ENCODE measurements at places on chromosomes 13 and 19.

- DNase-seq = peak; percentile 66
Observed at GRCh38 chr19:1251330-1252220, 3.2 kb downstream of the MIDN start.

DNA sequence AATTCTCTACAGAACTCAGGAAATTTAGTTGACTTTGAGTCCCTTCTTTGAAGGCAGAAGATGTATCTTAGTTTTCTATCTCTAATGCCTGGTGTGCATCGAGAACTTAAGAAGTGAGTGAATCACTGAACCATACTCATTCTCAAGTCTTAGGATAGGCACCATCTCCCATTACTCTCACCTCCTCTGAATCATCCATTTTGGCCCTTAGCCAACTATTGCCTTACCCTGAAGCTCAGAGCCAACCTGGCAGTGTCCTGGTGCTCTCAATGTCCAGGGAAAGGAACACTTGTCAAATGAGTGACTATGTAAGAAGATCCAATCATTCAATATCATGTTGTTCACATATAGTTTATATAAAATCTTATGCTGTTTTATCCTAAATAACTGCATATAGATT, 146.6 kb downstream of the RGCC start:
- DNase-seq = no peak

- DNase-seq = no peak
Observed at GRCh38 chr13:50276550-50276949, 261.3 kb downstream of the KCNRG start.

- DNase-seq = no peak
Observed at GRCh38 chr13:35252536-35253205, 223.8 kb downstream of the MAB21L1 start.

DNA sequence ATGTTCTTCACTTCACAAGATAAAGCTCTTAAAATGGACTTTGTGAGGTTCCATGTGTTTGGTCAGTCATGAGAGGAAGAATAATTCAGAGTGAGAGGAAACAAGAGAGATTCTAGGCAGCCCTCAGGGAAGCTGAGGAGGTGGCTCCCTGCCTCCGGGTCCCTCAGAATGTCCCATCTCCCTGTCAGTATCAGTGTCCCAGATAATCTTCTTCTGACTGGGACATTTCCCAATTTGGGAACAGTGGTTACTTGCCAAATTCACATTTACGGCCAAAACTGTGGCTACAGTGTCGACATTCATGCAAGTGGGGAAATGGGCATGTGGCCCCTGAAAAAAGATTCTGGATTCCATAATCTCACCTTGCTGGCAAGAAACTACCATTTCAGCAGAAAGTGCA, 9.0 kb downstream of the ZNF417 start:
- DNase-seq = no peak

DNA sequence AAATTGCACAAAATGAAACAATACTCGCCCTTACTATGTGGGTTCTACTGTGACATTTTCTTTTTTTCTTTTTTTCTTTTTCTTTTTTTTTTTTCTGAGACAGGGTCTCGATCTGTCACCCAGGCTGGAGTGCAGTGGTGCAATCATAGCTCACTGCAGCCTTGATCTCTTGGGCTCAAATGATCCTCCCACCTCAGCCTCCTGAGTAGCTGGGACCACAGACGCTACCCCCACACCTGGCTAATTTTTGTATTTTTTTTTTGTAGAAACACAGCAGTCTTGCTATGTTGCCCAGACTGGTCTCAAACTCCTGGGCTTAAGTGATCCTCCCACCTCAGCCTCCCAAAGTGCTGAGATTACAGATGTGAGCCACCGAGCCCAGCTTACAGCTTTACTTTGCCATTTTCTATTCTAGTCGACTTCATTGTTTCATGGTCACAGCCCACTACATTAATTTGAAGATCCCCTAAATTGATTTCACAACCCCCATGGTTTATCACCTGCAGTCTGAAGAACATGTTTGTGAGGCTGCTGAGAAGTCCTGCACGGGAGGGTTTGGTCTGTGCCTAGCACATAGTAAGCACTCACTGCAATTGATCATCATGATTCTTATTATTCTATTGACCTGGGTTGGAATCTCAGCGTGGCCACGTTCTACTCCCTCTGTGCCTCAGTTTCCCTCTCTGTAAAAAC, 3.8 kb downstream of the BCL3 start:
- DNase-seq = no peak

DNA sequence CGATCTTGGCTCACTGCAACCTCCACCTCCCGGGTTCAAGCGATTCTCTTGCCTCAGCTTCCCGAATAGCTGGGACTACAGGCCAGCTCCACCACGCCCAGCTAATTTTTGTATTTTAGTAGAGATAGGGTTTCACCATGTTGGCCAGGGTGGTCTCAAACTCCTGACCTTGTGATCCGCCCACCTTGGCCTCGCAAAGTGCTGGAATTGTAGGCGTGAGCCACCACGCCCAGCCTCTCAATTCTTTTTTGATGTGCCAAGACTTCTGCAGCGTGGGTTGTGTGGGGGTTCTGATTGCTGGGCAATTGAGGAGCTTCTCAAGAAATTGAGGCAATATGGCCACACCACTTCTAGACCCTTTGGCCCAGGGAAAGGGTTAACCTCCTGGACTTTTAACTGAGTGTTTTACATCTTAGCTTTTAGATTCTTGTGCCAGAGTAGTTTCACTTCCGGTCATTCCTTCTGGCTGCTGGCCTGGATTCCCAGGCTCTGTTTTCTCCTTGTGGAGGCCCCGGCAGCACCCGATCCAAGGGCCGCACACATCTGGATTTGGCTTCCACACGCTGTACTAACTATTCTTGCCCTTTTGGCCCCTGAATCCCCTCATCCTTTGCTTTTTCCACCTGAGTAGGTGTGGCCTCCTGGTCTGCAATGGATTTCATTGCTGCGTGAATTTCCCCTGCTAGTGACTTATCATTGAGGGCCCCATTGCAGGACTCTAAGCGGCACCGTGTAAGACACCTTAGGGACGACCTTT, 14.7 kb downstream of the SMARCA4 start:
- no peak for DNase-seq

DNA sequence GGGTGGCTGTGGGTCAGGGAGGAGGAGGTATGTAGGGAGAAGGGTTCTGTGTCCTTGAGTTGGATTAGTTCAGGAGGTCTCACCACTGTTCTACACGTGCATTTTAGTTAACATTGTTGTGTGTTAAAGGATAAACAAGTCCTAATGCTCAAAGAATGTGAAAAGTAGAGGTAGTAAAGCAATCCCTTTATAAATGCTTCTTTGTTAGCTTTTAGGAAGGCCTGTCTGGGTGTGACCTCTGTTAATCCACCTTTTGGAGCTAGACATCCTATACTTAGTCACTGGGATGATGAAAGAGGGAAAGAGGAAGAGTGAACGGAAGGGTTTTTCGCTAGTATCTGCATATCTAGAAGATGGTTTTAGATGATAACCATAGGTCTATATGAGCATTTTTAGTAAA, 42.2 kb upstream of the FLT1 start:
- no peak for DNase-seq

- DNase-seq = peak; percentile 22
Observed at GRCh38 chr13:20197361-20197834, 4.7 kb upstream of the GJB2 start.

DNA sequence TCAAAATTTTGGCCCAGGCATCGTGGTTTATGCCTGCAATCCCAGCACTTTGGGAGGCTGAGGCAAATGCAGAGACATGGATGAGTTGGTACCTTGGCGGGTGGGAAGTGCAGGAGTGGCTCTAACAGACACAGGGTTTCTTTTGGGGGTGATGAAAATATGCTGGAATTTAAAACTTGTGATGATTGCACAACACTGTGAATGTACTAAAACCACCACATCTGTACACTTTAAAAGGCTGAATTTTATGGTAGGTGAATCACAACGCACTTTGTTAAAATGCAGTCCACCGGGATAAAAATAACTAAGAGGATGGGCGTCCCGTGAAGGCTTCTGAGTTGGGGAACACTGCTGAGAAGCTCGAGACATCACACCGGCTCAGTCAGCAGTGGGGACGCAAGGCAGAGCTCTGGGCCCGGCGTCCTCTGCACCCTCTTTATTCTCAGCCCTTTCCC, 47.1 kb downstream of the MLLT1 start:
- no peak for DNase-seq

DNA sequence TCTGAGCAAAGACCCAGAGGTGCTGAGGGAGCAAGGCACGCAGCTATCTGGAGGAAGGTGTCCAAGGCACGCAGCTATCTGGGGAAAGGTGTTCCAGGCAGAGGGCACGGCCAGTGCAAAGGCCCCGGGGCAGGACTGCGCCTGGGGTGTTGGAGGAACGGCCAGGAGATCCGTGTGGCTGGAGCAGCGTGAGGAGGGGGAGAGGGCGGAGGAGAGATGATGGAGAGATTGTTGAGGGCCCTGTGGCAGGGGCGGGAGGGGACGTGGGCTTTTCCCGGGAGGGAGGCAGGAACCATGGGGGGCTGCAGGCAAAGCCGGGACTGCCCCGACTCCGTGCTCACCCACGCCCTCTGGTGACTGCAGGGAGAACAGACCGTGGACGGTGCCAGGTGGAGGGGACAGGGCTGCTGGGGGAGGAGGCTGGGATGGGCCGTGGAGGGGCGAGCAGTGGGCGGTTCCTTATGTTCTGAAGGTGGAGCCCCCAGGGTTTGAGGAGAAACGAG, 13.3 kb upstream of the MISP start:
- DNase-seq = peak; percentile 58

GRCh38 chr13:39038569-39039030, 344 bp downstream of the NHLRC3 start:
- DNase-seq = peak; percentile 46

- DNase-seq = no peak
Observed at GRCh38 chr19:41226874-41227390, 7.9 kb downstream of the AXL start.

- DNase-seq = peak; percentile 46
Observed at GRCh38 chr19:17332677-17333581, 1.7 kb downstream of the ANO8 start.

DNA sequence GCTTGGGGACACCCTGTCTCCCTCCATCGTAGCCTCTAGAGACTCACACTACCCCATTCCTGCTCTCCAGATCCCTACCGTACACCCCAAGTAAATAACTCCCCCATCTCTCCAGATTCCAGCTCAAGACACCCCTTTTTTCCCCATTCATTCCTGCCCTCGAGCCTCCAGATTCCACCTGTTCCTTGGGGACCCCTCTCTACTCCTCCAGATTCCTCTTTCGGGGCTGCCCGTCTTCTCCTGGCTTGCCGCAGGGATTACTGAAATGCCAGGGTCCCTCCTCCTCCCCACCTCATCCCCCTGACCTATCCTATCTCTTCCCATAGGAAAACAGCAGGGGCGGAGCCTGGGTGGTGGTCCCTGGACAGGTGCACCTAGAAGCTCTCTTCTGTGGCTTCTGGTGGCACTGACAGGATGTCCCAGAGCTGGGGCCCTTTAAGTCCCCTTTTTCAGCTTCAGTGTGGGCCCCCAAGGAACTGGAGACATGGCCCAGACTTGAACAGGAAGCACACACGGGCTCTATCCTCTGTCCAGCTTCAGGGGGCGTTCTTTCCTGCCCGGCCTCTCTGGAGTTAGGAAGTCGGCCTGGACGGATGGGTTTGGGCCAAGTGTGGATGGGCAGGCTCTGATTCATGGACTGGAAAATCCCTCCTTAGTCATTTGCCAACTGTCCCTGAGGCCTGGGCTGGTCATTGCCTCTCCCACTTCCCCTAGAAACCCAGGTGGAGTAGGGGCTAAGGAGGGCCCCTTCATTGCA, 1.2 kb downstream of the ZSWIM4 start:
- peak; percentile 48 for DNase-seq

- DNase-seq = no peak
Observed at GRCh38 chr13:72156760-72157159, 289.8 kb upstream of the DACH1 start.

GRCh38 chr19:39304701-39305571, 8.7 kb downstream of the IFNL1 start:
- no peak for DNase-seq

DNA sequence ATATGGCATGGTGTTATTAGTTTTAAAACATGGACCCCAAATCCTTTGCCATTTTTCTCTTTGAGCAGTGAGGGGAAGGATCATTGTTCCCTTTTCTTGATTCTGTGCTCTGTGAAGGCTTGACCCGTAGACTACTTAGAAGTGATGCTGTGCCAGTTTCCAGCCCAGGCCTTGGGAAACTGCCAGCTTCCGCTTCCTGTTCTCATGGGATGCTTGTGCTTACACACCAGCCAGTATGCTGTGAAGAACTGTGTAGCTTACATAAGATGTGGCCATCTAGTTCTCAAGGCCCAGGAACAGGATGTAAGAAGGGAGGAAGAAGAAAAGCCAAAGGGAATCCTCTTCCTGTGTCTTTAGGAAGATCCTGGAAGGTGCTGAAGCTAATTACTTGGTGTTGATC, 180.9 kb downstream of the PCCA start:
- DNase-seq = no peak

DNA sequence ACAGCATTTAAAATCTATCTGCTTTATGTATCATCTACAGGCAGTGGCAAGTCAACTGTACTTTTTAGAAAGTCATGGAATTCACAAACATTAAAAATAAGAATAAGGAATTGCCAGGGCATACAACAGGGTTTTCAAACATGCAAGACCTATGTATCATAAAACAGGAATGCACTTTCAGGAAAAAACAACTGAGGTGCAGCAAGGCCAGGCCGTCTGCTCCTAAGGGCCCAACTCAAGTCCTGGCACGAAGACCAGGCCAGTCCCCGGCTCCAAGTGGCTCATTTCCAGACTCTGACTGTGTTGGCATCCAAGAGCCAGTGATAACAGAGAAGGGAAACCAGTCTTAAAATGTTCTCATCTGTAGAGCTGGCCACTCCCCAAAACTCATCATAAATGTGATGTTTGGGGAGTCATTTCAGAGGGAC, 7.1 kb downstream of the RFX2 start:
- DNase-seq = no peak

DNA sequence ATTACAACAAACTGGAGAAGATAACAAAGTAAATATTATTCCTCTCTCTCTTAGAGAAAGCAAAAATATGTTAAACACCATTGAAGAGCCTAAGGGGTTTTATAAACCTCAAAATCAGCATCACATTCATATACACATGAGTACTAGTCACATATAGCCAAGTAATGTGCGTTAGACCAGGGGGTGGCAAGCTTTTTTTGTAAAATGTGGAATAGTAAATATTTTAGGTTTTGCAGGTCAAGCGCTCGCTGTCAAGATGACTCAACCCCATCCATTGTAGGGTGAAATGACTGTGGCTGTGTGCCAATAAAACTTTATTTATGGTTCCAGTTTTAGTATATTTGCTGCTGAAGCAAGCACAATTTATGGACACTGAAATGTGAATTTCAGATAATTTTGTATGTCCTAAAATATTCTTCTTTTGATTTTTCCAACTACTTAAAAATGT, 21.7 kb downstream of the RFX2 start:
- no peak for DNase-seq

DNA sequence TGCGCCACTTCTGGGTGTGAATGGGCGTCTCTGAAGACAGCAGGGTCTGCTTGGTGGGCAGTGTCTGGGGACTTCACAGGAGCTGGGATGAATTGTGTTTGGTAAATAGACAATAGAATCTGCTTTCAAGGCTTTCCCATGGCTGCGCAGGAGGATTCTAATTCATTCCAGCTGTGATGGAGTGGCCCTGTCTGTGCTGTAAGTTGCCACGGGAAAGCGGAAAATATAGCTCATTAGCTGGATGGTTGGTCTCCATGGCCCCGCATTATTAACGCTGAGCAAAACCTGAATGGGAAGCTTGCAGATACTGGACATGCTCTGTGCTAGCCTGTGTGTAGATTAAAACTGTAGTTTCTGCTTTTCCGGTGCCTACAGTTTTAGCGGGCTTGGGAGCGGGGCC, 15.6 kb upstream of the C1QTNF9 start:
- DNase-seq = no peak

- DNase-seq = no peak
Observed at GRCh38 chr19:38674388-38675171, 27.1 kb downstream of the ACTN4 start.
